ENCODE measurements at places on chromosomes 7 and 10. TPM values are rescaled to one million over a fixed set of nuclear protein-coding genes. Genes with fewer than 3 reads are reported as not detected.

- no peaks in the 10 kb centered on the region for H3K4me1 ChIP-seq
- no peak overlapping the region for H3K27ac ChIP-seq
- H3K27me3 ChIP-seq, result no peaks in the 10 kb centered on the region
- no peak for DNase-seq
These were observed 14.2 kb downstream of the CCSER2 start for GRCh38 chr10:84342584-84342983.

GRCh38 chr10:100008708-100009282 is 952 bp downstream of the DNMBP start:
- H3K4me3 ChIP-seq, result peak overlapping the region; percentile 80
- no peaks in the 10 kb centered on the region for H3K36me3 ChIP-seq
- no peaks in the 10 kb centered on the region for H3K27me3 ChIP-seq
- DNase-seq, result peak; percentile 36

DNA sequence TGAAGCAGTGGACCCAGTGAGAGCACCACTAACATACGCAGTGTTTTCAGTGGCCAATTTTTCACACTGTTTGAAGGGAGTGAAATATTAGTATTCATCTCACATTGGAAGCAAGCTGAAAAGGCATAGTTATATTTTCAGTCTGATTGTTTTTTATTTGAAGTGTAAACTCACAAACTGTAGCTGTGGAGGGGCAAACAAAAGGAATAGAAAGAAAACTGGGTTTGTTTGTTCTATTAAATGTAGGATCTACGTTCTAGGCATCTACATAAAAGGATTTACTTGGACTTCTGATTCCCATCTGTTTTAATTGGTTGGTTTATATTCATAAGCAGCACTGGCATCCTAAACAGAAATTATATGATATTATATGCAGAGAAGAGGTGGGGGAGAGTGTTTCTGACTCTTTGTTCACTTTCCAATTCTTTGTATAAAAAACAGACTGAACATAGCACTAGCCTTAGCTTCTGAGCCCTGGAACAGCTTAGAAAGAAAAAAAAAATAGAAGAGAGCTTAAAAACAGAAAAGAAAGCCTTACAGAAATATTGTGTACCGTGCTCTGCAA is 447.8 kb upstream of the KCND2 start:
- no peak overlapping the region for H3K27ac ChIP-seq
- DNase-seq, result no peak
- H3K4me3 ChIP-seq, result no peak overlapping the region
- H3K27me3 ChIP-seq, result no peaks in the 10 kb centered on the region
- no peaks in the 10 kb centered on the region for H3K4me1 ChIP-seq
- H3K36me3 ChIP-seq, result no peaks in the 10 kb centered on the region

DNA sequence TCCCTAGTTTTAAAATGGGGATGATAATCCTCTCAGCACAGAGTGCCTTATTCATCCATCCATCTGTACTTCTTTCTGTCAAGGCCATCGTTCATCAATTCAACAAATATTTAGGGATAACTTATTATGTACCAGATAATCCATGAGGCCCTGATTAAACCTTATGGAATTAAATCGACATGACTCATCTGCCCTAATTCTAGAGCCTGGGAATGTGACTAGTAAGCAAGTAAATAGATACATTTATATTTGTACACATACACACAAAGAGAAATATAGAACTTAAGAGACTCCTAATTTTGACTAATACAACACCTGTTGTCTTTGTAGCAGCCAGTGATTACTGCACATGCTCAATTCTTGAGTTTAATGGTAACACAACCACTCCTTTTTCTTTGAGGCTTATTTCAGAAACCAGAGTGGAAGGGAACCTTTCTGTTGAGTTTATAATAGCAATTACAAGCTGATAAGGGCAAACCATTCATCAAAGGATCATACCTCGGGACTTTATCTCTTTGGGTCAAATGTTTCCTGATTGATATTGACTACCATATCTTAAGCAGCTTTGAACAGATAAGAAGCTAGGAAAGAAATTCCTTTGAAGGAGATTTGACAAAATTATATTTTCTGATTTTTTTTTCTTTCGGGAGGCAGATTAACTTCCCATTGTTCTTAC is 122.7 kb downstream of the ARID5B start:
- H3K27me3 ChIP-seq, result no peaks in the 10 kb centered on the region
- no peak for DNase-seq
- no peak overlapping the region for H3K4me3 ChIP-seq
- peaks cover 4% of the 10 kb centered on the region for H3K4me1 ChIP-seq
- no peaks in the 10 kb centered on the region for H3K36me3 ChIP-seq

DNA sequence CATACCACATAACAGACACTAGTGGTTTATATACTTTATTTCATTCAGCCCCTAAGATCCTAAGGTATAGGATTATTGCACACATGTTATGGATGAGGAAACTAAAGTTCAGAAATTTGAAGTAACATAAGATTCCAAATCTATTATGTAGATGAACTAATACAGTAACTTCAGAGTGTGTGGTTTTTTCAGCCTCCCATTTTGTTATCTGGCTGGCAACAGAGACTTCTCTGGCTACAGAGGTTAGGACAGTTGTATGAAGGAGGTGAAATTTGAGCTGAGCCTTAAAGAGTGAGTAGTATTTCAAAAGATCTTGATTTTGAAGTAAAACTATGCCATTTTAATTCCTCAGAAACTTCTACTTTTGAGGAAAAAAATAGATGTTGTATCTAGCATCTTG is 125.4 kb downstream of the MAPK8 start:
- no peak for DNase-seq
- no peaks in the 10 kb centered on the region for H3K27me3 ChIP-seq
- H3K27ac ChIP-seq, result no peak overlapping the region
- H3K36me3 ChIP-seq, result peaks cover 6% of the 10 kb centered on the region
- H3K4me3 ChIP-seq, result no peak overlapping the region

GRCh38 chr7:151308256-151308655 is 33.4 kb upstream of the NUB1 start:
- no peak for DNase-seq
- no peak overlapping the region for H3K27ac ChIP-seq
- H3K27me3 ChIP-seq, result peaks cover 8% of the 10 kb centered on the region
- no peaks in the 10 kb centered on the region for H3K36me3 ChIP-seq
- H3K4me3 ChIP-seq, result no peak overlapping the region
- H3K4me1 ChIP-seq, result peaks cover 3% of the 10 kb centered on the region

DNA sequence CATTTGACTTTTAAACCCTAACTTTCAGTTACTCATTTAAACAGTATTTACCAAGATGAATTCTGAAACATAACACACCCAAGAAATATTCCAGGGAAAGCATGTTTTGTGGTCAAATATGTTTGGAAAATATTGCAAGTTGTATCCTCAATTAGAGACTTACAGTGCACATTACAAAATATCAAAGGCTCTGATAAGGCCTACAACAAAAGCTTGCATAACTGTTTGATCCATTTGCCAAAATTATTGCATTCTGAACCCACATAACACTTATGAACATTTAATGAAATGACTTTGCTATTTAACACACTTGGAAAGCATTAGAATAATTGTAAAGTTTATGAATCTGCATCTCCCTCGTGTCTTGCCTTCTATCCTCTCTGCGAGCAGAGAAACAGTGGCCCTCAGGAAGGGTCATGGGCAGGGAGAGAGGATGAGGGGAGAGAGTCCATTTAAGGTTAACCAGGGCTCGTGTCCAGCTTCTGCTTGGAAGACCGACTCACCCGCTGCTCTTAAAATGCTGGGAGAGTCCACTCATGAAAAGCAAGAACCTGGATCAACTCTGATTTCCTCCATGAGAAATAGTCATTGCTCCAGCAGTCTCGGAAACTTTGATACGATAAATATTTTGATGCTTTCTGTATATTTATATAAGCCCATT is 408.2 kb upstream of the ZMIZ1 start:
- H3K27me3 ChIP-seq, result peaks cover under 1% of the 10 kb centered on the region
- DNase-seq, result no peak
- H3K4me3 ChIP-seq, result no peak overlapping the region
- H3K36me3 ChIP-seq, result no peaks in the 10 kb centered on the region

- H3K4me3 ChIP-seq, result no peak overlapping the region
- no peaks in the 10 kb centered on the region for H3K27me3 ChIP-seq
- peaks cover 9% of the 10 kb centered on the region for H3K4me1 ChIP-seq
- H3K36me3 ChIP-seq, result no peaks in the 10 kb centered on the region
These were observed 190.8 kb downstream of the MLLT10 start for GRCh38 chr10:21724687-21725367.

DNA sequence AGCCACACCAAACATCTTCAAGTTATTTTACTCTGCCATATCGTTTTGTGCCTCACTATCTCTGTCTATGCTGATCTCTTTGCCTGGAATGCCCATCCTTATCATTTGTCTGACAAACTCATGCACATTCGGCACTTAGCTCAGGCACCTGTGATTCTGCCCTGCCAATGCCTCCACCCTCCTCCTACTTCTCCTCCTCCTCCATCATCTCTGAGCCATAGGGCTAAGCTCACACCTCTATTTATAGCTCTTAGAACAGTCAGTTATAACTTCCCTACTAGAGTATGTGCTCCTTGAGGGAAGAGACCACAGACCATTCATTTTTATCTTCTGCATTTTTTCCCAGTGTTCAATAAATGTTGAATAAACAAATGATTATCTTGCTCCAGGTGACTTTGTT is 51.2 kb upstream of the CDK13 start:
- H3K27ac ChIP-seq, result no peak overlapping the region
- no peak for DNase-seq
- no peak overlapping the region for H3K4me3 ChIP-seq
- no peaks in the 10 kb centered on the region for H3K4me1 ChIP-seq
- H3K27me3 ChIP-seq, result no peaks in the 10 kb centered on the region
- no peaks in the 10 kb centered on the region for H3K36me3 ChIP-seq

The CCDC172 gene
- total RNA-seq, result not detected

The CLDN12 gene
- 18.7 TPM for total RNA-seq

The TMEM184A gene
- total RNA-seq, result 0.49 TPM

The GPNMB gene
- total RNA-seq, result 98.1 TPM

The NUTM2E gene
- 0.35 TPM for total RNA-seq

The MMP21 gene
- 0.18 TPM for total RNA-seq

The CXCL12 gene
- total RNA-seq, result 126 TPM

The CACNB2 gene
- 1.3 TPM for total RNA-seq

Measured in muscle of leg (tissue), 16 donors.